Esophagus muscularis mucosa (tissue), 4 donors: ENCODE measurements at places on chromosomes 2 and 18. TPM values are rescaled to one million over a fixed set of nuclear protein-coding genes. Genes with fewer than 3 reads are reported as not detected.

DNA sequence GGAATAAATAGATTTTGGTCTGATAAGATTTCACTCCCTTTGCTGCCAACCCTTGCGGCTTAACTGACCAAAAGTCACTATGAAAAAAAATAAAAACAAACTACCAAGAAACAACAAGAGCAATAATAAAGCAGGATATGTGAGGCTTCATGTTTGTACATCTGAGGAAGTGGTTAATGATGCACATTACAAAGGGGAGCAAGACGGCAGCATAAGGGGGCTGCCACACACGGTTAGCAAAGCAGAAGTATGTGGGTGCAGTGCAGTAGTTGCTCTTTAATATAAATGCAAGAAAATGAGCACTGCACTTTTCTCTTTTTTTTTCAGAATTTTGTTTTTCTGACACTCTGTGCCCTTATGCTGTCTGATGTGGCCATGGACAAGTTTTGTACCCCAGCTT, 377.1 kb upstream of the CNTNAP5 start:
- H3K36me3 ChIP-seq = no peaks in the 10 kb centered on the region
- no peaks in the 10 kb centered on the region for H3K27me3 ChIP-seq
- no peak for DNase-seq

DNA sequence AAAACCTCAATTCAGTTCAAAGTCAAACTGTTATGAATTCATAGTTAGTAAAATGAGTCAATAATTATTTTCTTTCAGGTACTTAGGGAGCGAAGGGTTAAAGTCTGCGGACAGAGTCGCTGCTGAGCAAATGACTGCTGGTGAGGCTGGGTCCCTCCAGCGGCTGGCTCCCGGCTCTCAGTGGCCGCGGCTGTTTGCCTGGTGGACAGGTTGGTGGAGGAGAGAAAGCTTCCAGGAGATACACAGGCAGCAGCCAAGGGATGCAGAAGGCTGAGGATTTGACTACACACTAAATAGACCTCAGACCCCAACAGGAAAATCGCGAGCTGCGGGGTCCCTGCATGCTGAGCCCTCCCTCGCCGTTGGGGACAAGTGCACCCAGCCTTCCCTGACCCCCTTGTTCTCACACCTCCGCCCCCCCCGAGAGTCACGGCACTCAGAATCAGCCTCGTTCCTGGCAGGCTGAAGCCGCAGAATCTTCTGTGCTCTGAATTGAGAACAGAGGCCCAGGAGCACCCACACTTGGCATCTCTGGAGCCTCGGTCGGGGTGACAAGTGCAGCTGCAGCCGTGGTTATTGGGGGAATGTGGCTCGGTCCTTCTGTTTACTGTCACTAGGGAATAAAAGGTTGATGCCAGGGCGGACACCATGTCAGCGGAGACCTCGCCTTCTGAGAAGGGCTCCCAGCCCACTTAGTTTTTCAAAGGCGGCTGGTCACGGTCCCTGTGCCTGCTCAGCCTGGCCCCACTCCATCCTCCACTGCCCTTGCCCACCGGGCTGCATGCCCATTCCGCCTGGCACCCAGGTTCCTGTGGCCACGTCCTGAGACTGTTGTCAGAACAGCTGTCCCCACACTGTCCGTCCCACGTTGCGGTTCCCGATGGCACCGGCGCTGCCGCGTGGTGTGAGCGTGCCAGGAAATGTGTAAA, 74.0 kb downstream of the SLC66A2 start:
- no peaks in the 10 kb centered on the region for H3K27me3 ChIP-seq
- H3K4me3 ChIP-seq = no peak overlapping the region
- no peak for DNase-seq

Gene IFIH1
- 11.7 TPM for total RNA-seq

Gene DPYSL5
- total RNA-seq = 0.42 TPM

DNA sequence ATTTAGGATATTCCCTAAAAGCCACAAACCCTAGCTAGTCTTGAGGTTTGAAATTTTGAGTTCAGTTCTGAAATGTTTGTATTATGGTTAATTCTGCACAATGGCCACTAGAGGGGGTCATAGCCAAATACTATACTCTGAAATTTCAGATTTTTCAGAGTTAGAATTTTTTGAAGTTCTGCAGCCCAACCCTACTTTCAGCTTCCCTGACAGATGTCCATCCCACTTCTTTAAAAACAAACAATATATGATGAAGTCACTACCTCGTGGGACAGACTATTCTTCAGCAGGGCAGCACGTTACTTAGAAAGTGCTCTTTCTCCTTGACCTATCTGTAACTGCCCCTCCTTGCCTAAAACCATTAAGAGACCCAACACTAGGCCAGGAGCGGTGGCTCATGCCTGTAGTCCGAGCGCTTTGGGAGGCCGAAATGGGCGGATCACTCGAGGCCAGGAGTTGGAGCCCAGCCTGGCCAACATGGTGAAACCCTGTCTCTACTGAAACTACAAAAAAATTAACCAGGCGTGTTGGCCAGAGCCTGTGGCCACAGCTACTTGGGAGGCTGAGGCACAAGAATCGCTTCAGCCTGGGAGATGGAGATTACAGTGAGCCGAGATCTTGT, 48.2 kb upstream of the PAPOLG start:
- DNase-seq = no peak
- no peaks in the 10 kb centered on the region for H3K36me3 ChIP-seq
- no peaks in the 10 kb centered on the region for H3K4me1 ChIP-seq
- no peak overlapping the region for H3K27ac ChIP-seq

- DNase-seq = peak; percentile 17
- no peaks in the 10 kb centered on the region for H3K36me3 ChIP-seq
- no peak overlapping the region for H3K27ac ChIP-seq
- H3K4me1 ChIP-seq = peaks cover 19% of the 10 kb centered on the region
- H3K27me3 ChIP-seq = no peaks in the 10 kb centered on the region
Observed at GRCh38 chr2:65404988-65405697, 27.3 kb downstream of the SPRED2 start.

DNA sequence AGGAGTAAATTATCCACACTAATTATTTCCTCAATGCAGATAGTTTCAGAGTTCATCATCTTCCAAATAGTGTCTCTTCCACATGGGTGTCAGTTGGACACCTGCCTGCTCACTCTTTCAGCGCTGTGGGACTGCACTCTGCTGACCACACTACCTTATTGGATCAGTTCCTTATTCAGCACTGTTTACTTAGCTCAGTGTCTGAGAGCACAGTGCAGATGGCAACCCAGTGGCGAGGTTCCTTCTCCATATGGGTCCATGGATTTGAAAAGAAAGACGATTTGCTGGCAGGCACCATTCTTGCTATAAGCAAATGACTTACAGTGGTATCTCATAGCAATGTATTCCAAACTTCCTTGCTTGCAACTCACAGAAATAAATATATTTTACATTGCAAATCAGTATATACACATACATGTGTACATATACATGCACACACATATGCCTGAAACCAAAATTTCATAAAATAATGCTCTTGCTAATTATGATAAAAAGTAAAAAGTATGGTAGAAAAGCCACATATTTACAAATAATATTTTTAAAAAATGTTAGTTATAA, 354.8 kb downstream of the INSIG2 start:
- no peak for DNase-seq
- H3K36me3 ChIP-seq = no peaks in the 10 kb centered on the region
- no peaks in the 10 kb centered on the region for H3K4me1 ChIP-seq
- no peak overlapping the region for H3K27ac ChIP-seq

GRCh38 chr18:38909972-38910371, 1344.4 kb upstream of the CELF4 start:
- H3K4me3 ChIP-seq = no peak overlapping the region
- no peak for DNase-seq
- H3K36me3 ChIP-seq = no peaks in the 10 kb centered on the region
- no peak overlapping the region for H3K27ac ChIP-seq

Gene NYAP2
- total RNA-seq = under 0.01 TPM

DNA sequence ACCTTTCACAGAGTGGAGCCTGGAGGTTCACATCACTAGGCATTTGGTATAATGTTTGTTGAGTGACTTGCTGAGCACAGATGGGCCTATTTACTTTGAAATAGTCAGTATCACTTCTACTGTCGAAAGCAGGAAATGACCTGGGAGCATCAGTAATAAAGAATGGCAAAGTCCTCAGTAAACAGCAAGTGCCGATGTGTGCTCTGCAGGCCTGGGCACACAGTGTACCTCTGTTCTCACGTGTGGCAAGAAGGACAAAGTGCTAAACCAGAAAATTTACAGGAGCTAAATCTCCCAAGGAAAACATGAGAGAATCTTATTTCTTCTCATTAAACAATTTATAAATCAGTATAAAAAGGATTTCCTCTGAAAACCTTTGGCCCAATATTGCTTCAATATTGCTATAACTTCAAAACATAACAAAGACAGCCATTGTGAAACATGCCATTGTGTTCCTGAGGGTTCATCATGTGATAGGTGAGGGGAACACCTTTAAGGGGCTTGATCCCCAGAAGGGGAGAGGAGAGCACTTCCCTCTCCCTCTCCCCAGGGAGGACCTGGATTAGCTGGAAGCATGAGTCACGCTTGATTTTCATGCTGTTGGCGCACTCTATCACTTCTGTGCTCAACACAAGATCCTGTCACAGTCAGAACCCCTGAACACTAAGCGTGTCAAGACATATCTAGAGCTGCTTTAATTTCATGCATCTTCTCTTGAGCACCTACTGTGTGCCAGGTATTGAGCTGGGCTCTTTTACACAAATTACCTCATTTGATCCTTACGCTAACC, 131.5 kb upstream of the SMAD2 start:
- peaks cover 12% of the 10 kb centered on the region for H3K4me1 ChIP-seq
- H3K36me3 ChIP-seq = no peaks in the 10 kb centered on the region
- H3K4me3 ChIP-seq = no peak overlapping the region
- H3K27me3 ChIP-seq = no peaks in the 10 kb centered on the region

GRCh38 chr2:205047273-205047839, 502.1 kb downstream of the PARD3B start:
- no peak overlapping the region for H3K4me3 ChIP-seq
- H3K27ac ChIP-seq = no peak overlapping the region
- no peaks in the 10 kb centered on the region for H3K27me3 ChIP-seq
- H3K36me3 ChIP-seq = no peaks in the 10 kb centered on the region
- DNase-seq = no peak

GRCh38 chr2:132757676-132758075, 87.7 kb upstream of the LYPD1 start:
- H3K4me3 ChIP-seq = no peak overlapping the region
- no peaks in the 10 kb centered on the region for H3K36me3 ChIP-seq
- DNase-seq = no peak
- H3K4me1 ChIP-seq = no peaks in the 10 kb centered on the region
- H3K27me3 ChIP-seq = no peaks in the 10 kb centered on the region

DNA sequence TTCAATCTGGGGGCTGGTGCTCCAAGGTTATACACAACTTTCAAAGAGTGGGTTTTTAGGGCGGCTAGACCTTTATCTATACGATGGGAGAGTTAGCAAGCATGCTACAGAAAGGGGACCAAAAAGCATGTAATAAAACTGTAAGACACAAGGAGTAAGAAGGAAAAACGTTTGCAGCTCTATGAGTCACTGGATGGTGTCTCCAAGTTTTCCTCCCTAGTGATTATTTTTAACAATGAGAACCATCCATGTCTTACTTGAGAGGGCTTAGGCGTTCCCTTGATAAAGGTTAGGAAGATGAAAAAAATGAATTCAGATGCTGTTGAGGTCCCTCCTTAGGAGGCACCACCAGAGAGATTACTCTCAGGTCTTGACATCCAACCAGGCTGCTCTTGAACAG, 75.9 kb downstream of the HRH4 start:
- H3K27ac ChIP-seq = no peak overlapping the region
- no peaks in the 10 kb centered on the region for H3K27me3 ChIP-seq
- peak; percentile 21 for DNase-seq
- H3K4me3 ChIP-seq = no peak overlapping the region
- H3K36me3 ChIP-seq = no peaks in the 10 kb centered on the region
- no peaks in the 10 kb centered on the region for H3K4me1 ChIP-seq

Gene RESP18
- not detected for total RNA-seq

- no peak overlapping the region for H3K4me3 ChIP-seq
- H3K27ac ChIP-seq = no peak overlapping the region
- H3K4me1 ChIP-seq = no peaks in the 10 kb centered on the region
Observed at GRCh38 chr2:172376505-172377125, 50.8 kb upstream of the ITGA6 start.

Gene UNC50
- 51.4 TPM for total RNA-seq

GRCh38 chr2:46036929-46037328, 260.3 kb upstream of the EPAS1 start:
- no peak overlapping the region for H3K4me3 ChIP-seq
- H3K27ac ChIP-seq = no peak overlapping the region
- DNase-seq = no peak
- H3K27me3 ChIP-seq = no peaks in the 10 kb centered on the region
- H3K4me1 ChIP-seq = peaks cover 5% of the 10 kb centered on the region

Gene CRYGC
- total RNA-seq = not detected

Gene TRIB2
- 32.2 TPM for total RNA-seq

Gene HNMT
- 11.2 TPM for total RNA-seq

Gene UGT1A1
- total RNA-seq = not detected

Gene TTL
- 28.2 TPM for total RNA-seq

DNA sequence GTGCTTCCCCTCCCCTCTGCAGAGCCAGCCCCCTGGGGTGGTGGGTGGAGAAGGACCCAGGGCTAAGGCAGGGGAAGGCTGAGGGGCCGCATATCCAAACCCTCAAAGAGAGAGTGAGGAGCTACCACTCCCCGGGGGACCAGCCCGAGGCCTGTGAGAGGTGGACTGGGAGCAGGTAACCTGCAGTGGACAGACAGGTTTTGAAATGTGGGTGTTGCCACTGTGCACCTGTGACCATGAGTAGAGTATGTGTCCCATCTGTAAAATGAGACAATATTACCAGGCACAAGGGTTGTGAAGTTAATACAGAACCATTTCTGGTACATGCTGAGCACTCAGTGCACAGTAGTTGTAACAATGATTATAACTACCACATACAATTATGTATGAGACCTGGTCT, 51.2 kb upstream of the POMC start:
- no peak overlapping the region for H3K4me3 ChIP-seq
- H3K27me3 ChIP-seq = no peaks in the 10 kb centered on the region
- H3K36me3 ChIP-seq = no peaks in the 10 kb centered on the region
- DNase-seq = no peak
- no peak overlapping the region for H3K27ac ChIP-seq

GRCh38 chr2:241507430-241508239, 749 bp downstream of the STK25 start:
- DNase-seq = no peak
- no peaks in the 10 kb centered on the region for H3K27me3 ChIP-seq
- H3K4me1 ChIP-seq = peaks cover 51% of the 10 kb centered on the region
- H3K27ac ChIP-seq = peak overlapping the region; percentile 92
- H3K4me3 ChIP-seq = peak overlapping the region; percentile 100
- no peaks in the 10 kb centered on the region for H3K36me3 ChIP-seq

Gene MDH1B
- 1.2 TPM for total RNA-seq

- H3K36me3 ChIP-seq = no peaks in the 10 kb centered on the region
- DNase-seq = no peak
- H3K4me3 ChIP-seq = no peak overlapping the region
- peaks cover 63% of the 10 kb centered on the region for H3K27me3 ChIP-seq
- H3K27ac ChIP-seq = no peak overlapping the region
- H3K4me1 ChIP-seq = peaks cover 24% of the 10 kb centered on the region
Observed at GRCh38 chr2:172080641-172081220, 4.6 kb upstream of the DLX1 start.

DNA sequence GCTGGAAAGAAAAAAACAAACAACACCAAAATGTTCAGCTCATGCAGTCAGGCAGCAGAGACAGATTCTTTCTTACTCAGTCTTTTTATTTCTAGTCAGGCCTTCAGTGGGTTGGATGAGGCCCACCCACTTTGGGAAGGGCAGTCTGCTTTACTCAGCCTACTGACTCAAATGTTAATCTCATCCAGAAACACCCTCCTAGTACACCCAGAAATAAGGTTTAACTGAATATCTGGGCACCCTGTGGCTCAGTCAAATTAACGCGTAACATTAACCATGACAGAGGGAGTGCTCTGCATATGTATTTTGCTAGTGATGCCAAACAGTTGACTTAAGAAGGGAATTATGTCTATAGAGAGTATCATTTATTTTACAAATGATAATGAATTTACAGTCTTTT, 401.6 kb downstream of the PARD3B start:
- no peak for DNase-seq
- no peak overlapping the region for H3K4me3 ChIP-seq
- H3K36me3 ChIP-seq = no peaks in the 10 kb centered on the region
- no peaks in the 10 kb centered on the region for H3K4me1 ChIP-seq
- no peaks in the 10 kb centered on the region for H3K27me3 ChIP-seq
